ENCODE measurements at places on chromosomes 4 and X.

- no peak for DNase-seq
These were observed 7.4 kb upstream of the RENBP start for GRCh38 chrX:153951683-153952372.

DNA sequence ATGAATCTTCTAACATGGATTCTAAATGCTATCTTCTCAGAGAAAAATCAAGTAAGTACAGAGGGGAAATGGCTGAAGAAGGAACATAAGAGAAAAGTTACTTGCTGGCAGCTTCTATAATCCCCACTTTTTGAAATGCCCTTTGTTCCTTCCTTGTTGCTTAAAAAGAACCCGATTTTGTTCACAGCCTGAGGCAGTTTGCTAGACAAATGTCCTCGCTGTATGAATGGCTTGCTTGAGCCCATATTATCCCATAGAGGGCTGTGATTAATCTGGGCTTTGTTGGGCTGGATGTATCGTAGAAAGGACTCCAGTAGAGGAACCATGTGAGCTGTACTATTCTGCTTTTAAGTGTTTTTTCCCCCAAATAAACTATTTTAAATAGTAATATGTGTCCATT is 134.3 kb upstream of the FGF13 start:
- DNase-seq, result no peak

DNA sequence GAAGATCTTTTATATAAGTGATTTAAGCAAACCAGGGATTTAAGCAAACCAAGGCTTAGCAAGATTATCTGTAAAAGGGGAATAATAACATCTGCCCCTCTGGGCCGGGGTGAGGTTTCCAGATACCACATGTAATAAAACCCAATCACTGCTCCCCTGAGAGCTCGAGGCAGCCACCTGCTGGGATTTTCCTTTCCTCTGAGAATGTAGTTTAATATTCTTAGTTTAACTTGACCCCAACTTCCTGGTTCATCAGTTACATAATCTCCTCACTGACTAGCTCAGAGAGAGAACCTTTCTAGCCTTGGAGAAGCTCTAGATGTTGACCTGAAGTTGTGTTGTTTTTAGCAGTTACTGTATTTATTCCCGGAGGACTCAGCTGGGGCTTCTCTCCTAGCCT is 322.4 kb downstream of the ARHGAP10 start:
- DNase-seq, result peak; percentile 25

- no peak for DNase-seq
These were observed 251.6 kb downstream of the NPFFR2 start for GRCh38 chr4:72283357-72283756.

GRCh38 chr4:59409647-59410046 is 1790.5 kb upstream of the ADGRL3 start:
- no peak for DNase-seq

DNA sequence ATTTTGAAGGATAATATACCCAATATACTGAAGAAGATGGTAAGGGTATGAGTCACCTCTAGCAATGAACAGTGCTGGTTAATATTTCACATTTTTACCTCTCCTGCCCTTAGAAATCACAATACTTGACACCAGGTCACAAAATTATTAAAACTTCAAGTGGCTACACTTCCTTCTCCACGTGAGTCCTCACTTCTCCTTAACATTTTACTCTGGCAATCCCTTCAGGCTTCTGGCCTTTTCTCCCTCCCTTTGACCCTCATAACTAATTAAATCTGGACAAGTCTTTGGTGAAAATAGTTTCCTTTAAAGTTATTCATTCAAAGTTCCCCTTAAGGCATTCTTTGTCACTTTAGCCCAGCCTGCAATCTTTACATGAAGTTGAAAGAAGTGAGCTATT is 190.4 kb downstream of the UNC5C start:
- no peak for DNase-seq

- DNase-seq, result peak; percentile 5
These were observed 170.7 kb upstream of the ZCCHC13 start for GRCh38 chrX:74133156-74133796.

DNA sequence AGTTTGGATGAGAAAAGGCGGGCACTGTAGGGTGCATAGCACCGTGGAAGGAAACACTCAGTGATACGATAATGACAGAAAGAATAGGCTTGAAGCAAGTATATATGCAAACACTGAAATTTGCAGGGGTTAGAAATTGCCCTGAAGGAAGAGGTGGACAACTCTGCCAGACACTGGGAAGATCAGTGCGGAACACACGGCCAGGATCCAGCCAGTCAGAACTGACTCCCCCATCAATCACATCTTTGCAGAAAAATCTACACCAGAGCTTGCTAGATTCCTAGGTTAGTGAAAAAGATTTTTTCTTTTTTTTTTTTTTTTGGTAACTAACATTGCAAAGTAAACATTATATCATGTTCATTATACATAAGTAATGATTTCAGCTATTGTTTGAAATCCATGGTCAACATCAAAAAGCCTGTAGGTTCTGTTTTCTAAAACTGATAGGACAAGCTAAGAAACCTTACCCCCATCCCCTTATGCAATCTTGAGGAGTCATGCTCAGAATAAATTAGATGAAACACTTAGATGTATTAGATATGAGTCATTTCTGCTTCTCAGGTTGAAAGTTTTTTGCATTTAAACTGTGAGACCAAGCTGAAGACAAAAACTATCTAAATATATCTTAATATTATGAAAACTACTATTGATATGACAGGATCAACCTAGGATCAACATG is 38.9 kb downstream of the TRIML1 start:
- no peak for DNase-seq

DNA sequence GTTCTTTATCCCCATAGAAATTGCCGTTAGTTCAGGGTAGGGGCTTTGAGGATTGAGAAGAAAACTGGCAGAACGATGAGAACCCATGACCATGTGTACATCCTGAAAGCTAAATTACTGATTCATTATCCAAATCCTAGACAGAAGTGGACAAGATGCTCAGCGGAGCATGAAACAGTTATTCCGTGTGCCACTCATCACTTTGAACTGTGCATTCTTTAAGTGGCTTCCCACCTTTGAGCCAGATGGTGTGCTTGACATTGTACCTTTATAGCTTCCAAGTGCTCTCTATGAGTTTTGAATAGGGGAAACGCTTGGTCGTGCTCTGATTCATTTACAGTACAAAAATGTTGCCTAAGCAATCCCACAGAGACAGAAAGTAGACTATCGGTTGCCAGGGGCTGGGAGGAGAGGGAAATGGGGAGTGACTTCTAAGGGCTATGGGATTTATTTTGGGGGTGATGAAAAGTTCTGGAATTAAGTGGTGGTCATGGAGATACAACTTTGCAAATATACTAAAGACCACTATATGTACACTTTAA is 100.0 kb downstream of the DOCK11 start:
- no peak for DNase-seq

- no peak for DNase-seq
These were observed 9.2 kb upstream of the GYG2 start for GRCh38 chrX:2819345-2820135.

GRCh38 chr4:171583790-171584189 is 229.4 kb upstream of the GALNTL6 start:
- no peak for DNase-seq

- no peak for DNase-seq
These were observed 251.1 kb upstream of the MAD2L1 start for GRCh38 chr4:120317713-120318112.

- no peak for DNase-seq
These were observed 201.7 kb upstream of the ANK2 start for GRCh38 chr4:112847781-112848180.

DNA sequence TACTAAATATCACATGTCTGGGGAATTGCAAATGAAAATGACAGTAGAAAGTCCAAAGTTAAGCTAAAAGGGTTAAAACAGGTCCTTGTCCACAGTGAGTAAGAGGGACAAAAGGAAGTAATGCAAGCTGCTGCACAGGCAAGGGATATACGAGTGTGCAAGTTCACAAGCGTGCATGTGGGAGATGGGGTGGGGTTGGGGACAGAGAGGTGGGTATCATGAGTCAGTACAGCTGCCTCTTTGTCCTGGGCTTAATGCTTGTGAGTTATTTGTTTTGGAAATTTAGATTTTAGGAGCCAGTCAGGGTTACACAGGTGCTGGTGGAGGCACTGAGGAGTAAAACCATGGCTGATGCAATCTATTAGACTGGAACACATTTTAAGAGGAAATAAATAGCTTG is 3.3 kb upstream of the GPRASP2 start:
- no peak for DNase-seq

DNA sequence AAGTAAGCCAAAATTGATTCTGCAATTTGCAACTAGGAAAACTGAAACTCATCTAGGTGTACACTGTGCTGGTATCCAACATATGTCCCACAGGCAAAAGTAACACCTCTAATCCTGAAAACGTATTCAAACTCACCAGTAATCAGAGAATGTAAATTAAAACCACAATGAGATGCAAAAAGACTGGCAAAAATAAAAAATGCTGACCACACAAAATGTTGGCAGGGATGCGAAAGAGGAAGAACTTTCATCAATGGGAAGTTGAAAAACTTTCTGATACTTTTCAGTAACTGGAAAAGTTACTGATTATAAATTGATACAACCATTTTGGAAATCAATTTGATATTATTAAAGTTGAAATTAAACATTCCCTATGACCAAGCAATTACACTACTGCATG is 20.1 kb upstream of the CORIN start:
- no peak for DNase-seq

- DNase-seq, result no peak
These were observed 105.4 kb downstream of the HS6ST2 start for GRCh38 chrX:132853040-132853439.

DNA sequence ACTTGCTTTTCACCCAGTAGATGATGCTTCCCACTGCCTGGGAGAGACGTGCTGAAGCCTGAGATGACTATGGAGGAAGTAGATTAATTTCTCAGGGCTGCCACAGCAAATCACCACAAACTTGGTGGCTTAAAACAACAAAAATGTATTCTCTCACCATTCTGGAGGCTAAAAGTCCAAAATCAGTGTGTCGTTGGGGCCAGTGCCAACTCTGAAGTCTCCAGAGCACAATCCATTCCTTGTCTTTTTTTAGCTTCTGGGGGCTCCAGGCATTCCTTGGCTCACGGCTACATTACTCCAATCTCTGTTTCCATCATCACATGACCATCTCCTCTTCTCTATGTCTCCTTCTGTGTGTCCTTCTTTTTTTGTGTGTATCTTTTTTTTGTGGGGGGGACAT is 105.8 kb upstream of the C1QTNF7 start:
- no peak for DNase-seq

DNA sequence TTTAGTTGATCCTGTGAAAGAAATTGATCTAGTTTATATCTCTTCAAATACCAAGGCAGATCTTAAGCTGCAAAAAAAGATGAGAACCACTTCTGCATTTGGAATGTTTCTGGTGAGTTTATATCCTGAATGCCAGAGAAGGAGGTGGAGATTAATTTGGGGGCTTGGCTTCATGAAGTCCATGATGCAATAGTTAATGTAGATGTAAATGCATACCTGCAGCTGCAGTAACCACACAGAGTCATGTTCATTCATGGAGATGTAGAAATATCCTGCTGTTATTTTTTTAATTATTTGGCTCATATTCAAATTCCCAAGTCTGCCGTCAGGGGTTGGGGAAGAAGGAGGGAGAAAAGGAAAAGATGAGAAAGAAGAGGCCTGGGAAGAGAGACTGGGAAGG is at the start of gene SULT1E1:
Gene SULT1E1 (minus strand): TSS at position 94 of the 400 bp plus-strand sequence. CDS start 2,501 bp downstream, outside the sequence.
- DNase-seq, result no peak

DNA sequence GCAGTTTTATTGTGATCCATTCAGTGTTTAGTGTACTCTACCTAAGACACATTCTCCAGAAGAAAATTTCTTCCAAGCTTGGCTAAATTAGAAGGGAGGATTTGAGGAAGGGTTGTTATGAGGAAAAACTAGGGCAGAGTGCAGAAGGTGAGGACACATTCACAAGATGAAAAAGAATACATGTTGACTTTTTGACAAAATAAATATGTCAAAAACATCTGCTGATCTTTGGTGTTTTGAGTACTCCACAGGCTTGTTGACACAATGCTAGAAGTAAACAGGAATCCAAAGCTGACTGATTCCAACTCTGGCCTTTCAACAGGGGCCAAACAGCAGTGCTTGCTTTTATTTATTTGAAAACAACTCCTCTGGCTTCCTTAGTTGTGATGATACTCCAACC is 125.8 kb upstream of the SLC7A11 start:
- DNase-seq, result no peak

- DNase-seq, result no peak
These were observed 51.3 kb downstream of the UGT8 start for GRCh38 chr4:114649908-114650307.

DNA sequence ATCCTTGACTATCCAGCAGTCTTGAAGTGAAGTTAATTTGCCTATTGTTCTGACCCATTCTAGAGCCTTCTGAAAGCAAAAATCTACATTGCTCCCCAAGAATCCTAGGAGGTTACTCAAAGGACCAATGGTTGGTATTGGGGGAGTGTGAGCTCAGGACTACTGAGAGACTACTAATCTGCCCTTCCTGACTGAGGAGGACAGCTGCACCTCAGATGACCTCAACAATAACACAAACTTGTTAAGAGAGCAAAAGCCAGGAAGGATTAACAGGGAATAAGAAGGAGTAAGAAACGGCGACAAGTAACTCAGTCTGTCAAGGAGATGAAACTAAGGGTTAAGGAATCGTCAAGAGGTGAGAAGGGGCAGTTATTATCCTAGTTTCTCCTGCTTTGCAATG is 43.4 kb downstream of the IDS start:
- DNase-seq, result no peak

DNA sequence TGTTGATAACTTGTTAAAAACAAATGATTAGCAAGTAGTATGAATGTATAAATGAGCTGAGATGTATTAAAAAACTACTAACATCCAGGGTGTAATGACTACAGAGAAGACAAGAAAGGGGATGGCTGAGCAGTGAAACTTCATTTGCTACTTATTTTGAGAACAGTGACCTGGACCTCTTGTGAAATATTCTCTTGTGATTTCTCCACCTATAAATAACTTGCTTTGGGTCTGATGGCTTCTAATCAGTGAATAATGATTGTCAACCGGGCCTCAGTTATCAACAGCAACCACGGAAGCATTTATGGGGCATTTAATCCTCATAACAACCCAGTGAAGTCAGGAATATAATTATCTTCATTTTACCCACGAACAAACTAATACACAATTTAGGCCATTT is 154.2 kb upstream of the HAND2 start:
- DNase-seq, result no peak

DNA sequence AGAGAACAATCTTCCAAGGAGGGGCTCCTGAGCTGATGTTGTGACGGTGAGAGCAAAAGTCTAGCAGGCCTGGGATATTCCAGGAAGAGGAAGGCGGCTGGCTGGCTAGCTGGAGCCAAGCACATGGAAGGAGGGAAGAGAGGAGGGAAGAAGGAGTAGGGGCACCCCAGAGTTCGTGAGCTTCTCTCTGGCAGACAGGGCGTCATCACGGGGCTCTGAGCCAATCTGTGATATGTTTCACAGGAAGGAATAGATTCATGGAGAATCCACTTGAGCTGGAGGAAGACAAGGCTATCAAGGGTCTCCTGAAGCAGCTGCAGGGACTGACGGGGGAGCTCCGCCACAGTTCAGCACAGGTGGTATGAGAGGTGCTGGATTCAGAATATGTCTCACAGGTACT is 73.6 kb downstream of the DHRSX start:
- no peak for DNase-seq

Data from activated naive CD4-positive, alpha-beta T cell treated with anti-CD3 and anti-CD28 coated beads for 36 hours (primary cell).